ENCODE measurements at places on chromosomes 1 and 21. TPM values are rescaled to one million over a fixed set of nuclear protein-coding genes. Genes with fewer than 3 reads are reported as not detected.
A peak's percentile ranks its signal among the peaks of the same experiment; 100 is the strongest.

- H3K4me3 ChIP-seq = no peak overlapping the region
- no peak overlapping the region for H3K27ac ChIP-seq
Measured at GRCh38 chr1:13546791-13547190, 33.0 kb upstream of the LRRC38 start.

DNA sequence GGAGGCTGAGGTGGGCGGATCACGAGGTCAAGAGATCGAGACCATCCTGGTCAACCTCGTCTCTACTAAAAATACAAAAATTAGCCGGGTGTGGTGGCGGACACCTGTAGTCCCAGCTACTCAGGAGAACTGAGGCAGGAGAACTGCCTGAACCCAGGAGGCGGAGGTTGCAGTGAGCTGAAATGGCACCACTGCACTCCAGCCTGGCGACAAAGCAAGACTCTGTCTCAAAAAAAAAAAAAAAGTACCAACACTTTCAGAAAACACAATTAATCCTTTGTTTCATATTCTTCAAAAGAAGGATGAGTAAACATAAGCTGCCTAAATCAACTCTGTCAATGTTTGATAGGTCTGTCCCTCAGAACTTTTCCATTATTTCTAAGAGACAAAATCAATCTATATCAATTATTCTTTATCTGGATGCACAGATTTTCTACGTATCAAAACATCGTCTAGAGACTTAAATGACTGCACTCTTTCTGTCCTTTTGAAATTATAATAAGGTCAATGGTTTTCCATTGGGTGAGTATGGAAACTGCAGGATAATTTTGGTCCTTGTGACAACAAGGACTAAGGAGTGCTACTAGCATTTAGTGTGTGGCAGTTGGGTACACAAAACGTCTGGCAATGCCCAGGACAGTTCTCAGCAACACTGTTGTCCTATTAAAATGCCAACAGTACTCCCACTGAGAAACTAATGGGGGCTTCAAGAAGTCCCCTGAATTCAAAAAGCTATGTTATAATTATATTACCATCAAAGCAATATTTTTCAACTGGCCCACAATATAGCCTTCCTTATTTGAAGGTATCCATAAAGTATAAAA lies 40.7 kb downstream of the LPGAT1 start:
- H3K4me1 ChIP-seq = no peaks in the 10 kb centered on the region
- H3K4me3 ChIP-seq = no peak overlapping the region
- H3K36me3 ChIP-seq = peaks cover 18% of the 10 kb centered on the region
- H3K27me3 ChIP-seq = no peaks in the 10 kb centered on the region
- DNase-seq = no peak

The IL23R gene
- not detected for total RNA-seq

GRCh38 chr1:20095564-20096434 lies 23.5 kb downstream of the PLA2G2D start:
- H3K27ac ChIP-seq = no peak overlapping the region
- H3K4me3 ChIP-seq = no peak overlapping the region
- DNase-seq = no peak
- no peaks in the 10 kb centered on the region for H3K27me3 ChIP-seq
- H3K4me1 ChIP-seq = no peaks in the 10 kb centered on the region

DNA sequence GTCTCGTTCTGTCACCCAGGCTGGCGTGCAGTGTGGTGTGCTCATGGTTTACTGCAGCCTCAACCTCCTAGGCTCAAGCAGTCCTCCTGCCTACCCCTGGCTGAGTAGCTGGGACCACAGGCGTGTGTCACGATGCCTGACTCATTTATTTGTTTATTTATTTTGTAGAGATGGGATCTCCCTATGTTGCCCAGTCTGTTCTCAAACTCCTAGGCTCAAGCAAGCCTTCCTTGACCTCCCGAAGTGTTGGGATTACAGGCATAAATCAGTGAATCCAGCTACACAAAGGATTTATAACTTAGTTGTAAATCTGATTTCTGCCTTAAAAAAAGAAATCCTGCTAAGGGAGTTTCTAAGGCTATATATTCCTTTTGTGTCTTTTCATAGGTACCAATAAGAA lies 30.5 kb upstream of the ZNF496 start:
- H3K4me1 ChIP-seq = peaks cover 5% of the 10 kb centered on the region
- H3K27ac ChIP-seq = no peak overlapping the region
- no peaks in the 10 kb centered on the region for H3K36me3 ChIP-seq
- no peaks in the 10 kb centered on the region for H3K27me3 ChIP-seq
- no peak overlapping the region for H3K4me3 ChIP-seq

DNA sequence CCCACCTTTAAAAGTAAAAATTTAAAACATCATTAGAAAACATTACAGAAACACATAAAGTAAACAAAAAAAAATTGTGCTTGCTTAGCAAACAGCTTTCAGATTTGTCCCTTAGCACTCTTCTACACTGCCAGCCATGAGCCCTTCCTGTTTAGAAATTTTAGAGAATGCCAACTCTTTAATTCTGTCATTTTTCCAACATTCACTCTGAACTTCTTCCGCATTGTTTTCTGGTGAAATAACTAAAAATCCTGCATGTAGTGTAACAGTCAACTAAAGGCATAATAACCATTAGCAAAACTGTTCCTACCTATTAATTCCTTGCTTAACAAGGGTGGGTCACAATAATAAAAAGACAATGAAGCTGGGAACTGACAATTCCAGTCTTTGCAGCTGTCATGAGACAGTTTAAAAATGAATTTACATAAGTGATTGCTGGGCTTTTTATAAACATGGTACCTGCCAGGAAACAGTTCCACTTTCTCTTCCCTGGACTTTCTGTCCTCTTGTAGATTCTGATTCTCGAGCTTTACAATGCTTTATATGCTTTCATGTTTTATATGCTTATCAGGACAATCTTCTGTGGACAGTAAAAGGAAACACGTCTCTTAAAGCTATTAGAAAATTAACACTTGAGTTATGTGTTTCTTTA lies 19.0 kb downstream of the GNG12 start:
- no peak overlapping the region for H3K27ac ChIP-seq
- H3K4me3 ChIP-seq = no peak overlapping the region
- no peaks in the 10 kb centered on the region for H3K27me3 ChIP-seq
- H3K4me1 ChIP-seq = peaks cover 12% of the 10 kb centered on the region
- no peaks in the 10 kb centered on the region for H3K36me3 ChIP-seq
- DNase-seq = no peak

GRCh38 chr1:195328681-195329080 lies 1279.6 kb downstream of the KCNT2 start:
- no peak for DNase-seq
- H3K27me3 ChIP-seq = no peaks in the 10 kb centered on the region
- H3K4me3 ChIP-seq = no peak overlapping the region
- no peaks in the 10 kb centered on the region for H3K4me1 ChIP-seq

- DNase-seq = no peak
- H3K27ac ChIP-seq = no peak overlapping the region
- H3K27me3 ChIP-seq = no peaks in the 10 kb centered on the region
- no peaks in the 10 kb centered on the region for H3K36me3 ChIP-seq
- no peak overlapping the region for H3K4me3 ChIP-seq
Measured at GRCh38 chr1:22536506-22536905, 26.8 kb upstream of the EPHA8 start.

DNA sequence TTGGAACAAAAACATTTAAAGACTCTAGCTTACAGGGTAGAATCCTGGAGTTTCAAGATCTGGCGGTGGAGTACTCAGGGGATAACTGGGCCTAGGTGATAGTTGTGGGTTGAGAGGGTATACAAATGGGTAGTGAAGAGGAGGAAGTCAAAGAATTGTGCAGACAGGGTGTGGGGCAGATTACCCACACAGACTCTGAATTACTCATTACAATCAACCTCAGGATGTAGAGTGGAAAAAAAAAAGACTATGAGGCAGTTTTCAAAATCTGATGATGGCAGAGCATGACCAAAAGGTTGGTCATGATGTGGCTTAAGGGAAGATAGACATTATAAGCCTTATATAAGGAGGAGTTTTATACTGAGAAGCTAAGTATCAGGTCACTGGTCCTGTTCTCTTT lies 44.1 kb upstream of the GLIS1 start:
- H3K4me3 ChIP-seq = no peak overlapping the region
- peaks cover 26% of the 10 kb centered on the region for H3K36me3 ChIP-seq
- no peaks in the 10 kb centered on the region for H3K4me1 ChIP-seq
- no peaks in the 10 kb centered on the region for H3K27me3 ChIP-seq

The C1QA gene
- 14.3 TPM for total RNA-seq

- no peak for DNase-seq
- H3K4me1 ChIP-seq = no peaks in the 10 kb centered on the region
- H3K27ac ChIP-seq = no peak overlapping the region
- H3K4me3 ChIP-seq = no peak overlapping the region
- H3K36me3 ChIP-seq = no peaks in the 10 kb centered on the region
Measured at GRCh38 chr1:200107004-200107470, 79.5 kb downstream of the NR5A2 start.

The DNASE2B gene
- 8.2 TPM for total RNA-seq

DNA sequence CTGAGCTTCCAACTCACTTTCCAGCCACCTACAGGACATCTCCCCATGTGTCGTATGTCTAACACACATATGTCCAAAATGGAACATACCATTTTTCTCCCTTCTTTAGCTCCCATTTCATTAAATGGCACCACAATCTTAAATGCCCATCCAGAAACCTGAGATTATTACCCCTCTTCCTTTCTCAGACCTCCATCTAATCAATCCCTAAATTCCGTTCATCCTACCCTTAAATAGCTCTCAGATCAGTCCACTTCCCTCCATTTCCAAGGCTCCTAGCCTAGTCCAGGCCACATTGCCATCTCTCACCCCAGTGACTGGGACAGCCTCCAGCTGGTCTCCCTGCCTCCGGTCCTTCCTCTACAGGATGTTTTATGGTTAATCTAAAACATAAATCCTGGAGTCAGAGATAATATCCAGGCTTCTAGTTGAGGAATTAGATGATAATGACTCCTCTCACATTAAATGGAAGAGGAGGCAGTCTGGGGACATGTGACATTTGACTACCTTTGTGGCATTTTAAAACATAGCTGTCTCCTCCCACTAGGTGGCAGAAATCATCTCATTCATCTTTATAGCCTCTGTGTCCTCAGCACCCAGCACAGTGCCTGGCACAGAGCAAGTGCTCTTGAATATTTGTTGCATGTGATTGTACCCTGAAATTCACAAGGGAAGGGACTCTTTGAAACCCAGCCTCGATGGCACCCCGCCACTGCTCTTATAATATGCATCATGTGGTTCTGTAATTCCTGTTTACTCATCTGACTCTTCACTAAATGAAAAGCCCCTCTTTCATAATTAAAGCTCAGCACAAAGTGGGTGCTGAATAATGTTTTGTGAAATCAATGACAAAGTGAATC lies 102.3 kb downstream of the TMEM53 start:
- no peaks in the 10 kb centered on the region for H3K27me3 ChIP-seq
- H3K27ac ChIP-seq = no peak overlapping the region
- H3K4me3 ChIP-seq = no peak overlapping the region
- no peaks in the 10 kb centered on the region for H3K36me3 ChIP-seq
- no peaks in the 10 kb centered on the region for H3K4me1 ChIP-seq

DNA sequence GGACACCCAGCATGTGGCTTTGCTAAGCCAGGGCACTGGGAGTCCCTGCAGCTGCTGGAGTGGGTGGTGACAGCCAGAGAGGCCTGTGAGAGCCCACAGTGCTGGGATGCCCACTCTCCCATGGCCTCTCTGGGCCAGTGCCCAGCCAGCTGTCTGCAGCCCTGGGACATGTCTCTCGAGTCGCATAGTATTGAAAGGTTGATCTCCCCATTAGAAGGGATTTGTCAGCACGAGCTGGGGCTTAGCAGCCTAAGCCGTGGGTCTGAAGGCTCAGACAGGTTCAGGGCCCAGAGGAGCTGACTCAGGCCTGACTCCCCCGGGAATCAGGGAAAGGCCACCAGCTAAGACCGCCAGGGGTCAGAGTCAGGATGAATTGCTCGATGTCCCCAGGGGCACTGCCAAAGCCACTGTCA lies 53.5 kb downstream of the FOXD2 start:
- DNase-seq = no peak
- no peaks in the 10 kb centered on the region for H3K27me3 ChIP-seq
- H3K36me3 ChIP-seq = no peaks in the 10 kb centered on the region
- no peak overlapping the region for H3K4me3 ChIP-seq

GRCh38 chr1:167288390-167289074 lies 67.8 kb downstream of the POU2F1 start:
- no peak for DNase-seq
- H3K36me3 ChIP-seq = no peaks in the 10 kb centered on the region
- H3K4me1 ChIP-seq = peaks cover 47% of the 10 kb centered on the region
- no peak overlapping the region for H3K27ac ChIP-seq
- H3K4me3 ChIP-seq = no peak overlapping the region

- H3K4me3 ChIP-seq = no peak overlapping the region
- no peaks in the 10 kb centered on the region for H3K36me3 ChIP-seq
- DNase-seq = no peak
- no peak overlapping the region for H3K27ac ChIP-seq
Measured at GRCh38 chr1:10824821-10825540, 28.5 kb upstream of the CASZ1 start.

The GTF2B gene
- 23.8 TPM for total RNA-seq

DNA sequence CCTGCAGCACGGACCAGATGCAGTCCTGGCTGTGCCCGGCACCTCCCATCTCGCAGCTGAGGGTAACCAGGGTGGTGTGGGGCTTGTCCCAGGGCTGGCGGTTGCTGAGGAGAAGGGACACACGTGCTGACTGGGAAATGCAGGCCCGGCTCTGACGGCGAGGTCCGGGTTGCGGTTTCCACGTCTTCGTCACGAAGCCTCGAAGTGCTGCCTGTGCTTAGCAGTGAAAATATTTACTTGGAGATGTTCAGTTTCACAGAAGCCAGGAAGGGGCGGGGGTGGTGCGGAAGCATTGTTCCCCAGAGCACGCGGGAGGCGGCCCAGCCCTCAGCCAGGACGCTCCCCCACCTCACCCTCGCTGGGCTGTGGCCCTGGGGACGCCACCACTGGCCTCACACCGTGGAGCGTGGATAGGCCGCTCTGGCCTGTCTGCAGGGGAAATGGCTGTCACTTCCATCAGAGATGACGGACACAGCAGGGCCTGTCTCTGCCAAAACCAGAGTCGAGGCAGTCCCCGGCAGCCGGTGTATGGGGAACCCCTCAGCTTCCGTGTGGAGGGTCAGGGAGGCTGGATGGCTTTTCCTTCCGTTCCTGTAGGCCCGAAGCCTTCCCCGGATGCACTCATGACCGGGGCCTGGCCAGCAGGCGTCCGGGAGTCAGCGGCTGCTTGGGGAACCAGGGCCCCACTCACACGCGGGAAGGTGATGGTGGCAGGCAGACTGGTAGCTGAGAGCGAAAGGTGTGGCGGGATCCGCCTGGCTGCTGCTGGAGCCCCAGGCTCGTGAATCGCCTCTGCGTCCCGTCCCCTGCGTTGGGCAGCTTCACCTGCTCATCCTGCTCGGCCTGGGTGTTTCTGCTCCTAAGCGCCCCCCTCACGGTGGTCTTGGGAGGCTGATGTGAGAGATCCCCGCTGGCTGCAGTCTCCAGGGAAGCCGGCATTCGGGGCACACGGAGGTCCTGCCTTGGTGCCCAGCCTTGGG lies 14.7 kb upstream of the POFUT2 start:
- H3K36me3 ChIP-seq = no peaks in the 10 kb centered on the region
- peaks cover 19% of the 10 kb centered on the region for H3K4me1 ChIP-seq
- no peak overlapping the region for H3K4me3 ChIP-seq
- peak overlapping the region; percentile 83 for H3K27ac ChIP-seq

DNA sequence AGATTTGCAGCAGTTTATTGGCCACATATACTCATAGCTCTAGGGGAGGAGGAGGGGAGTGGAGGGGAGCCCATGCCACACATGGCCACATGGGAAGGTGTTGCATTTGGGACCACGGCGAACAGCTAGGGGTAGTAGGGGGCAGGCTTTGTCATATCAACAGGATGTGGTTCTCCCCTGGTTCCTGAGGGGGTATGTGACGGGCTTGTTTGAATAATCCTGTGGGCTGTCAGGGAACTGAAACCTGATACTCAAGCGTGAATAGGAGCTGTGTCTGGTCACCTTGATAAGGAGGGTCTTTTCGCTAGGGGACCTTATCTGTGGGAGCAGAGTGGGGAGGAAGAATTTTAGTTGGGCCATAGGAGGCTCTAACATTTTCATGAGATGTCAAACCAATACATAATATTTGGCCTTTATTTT lies 264.7 kb downstream of the CTH start:
- H3K36me3 ChIP-seq = no peaks in the 10 kb centered on the region
- H3K4me1 ChIP-seq = no peaks in the 10 kb centered on the region
- DNase-seq = no peak
- H3K27ac ChIP-seq = no peak overlapping the region

All from gastrocnemius medialis (tissue), 4 donors.